ENCODE measurements at places on chromosomes 11 and 22.
A peak's percentile ranks its signal among the peaks of the same experiment; 100 is the strongest.

- DNase-seq, result no peak
These were observed 19.9 kb upstream of the OR8B8 start for GRCh38 chr11:124465368-124465767.

- peak; percentile 74 for DNase-seq
These were observed 20.8 kb upstream of the ZBED5 start for GRCh38 chr11:10878408-10879214.

DNA sequence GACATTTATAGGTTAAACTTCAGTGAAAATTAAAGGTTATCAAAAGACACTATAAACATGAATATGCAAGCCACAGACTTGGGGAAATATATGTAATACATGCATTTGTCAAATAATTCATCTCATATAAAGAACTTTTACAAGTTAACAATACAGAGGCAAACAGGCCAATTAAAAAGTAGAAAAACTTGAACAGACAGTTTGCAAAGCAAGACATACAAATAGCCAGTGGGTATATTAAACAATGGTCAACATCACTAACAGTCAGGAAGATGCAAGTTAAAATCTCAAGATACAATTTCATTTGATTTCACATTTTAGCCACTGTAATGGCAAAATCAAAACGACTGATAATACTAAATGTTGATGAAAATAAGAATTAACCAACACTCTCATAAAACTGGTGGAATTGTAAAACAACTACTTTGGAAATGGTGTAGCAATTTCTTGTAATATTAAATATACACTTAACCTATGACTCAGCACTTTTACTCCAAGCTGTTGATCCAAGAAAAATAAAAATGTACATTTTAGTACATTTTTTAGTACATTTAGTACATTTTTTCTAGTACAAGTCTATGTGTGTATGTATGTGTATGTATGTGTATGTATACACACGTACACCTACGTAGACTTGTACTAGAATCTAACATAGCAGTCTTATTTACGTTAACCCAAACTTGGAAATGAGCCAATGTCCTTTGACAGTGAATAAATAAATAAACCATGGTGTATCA is 62.8 kb downstream of the LRRC74B start:
- no peak for DNase-seq

DNA sequence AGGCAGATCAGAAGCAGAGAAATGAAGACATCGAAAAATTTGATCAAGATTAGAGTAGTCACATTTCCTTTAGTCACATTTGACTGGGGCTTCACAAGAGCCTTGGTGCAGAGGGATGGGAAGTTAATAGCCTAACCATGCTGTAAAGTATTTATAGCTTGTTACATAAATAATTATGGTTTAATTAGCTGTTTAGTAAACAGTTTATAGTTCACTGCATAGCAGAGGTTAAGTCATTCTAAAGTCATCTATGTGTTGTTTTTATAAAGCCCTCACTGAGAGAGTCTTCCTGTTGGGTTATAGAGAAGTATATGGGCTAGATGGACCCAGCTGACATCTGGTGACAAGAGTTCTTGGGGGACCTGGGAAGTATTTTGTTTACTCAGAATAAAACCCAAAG is 47.1 kb downstream of the INSC start:
- DNase-seq, result no peak

DNA sequence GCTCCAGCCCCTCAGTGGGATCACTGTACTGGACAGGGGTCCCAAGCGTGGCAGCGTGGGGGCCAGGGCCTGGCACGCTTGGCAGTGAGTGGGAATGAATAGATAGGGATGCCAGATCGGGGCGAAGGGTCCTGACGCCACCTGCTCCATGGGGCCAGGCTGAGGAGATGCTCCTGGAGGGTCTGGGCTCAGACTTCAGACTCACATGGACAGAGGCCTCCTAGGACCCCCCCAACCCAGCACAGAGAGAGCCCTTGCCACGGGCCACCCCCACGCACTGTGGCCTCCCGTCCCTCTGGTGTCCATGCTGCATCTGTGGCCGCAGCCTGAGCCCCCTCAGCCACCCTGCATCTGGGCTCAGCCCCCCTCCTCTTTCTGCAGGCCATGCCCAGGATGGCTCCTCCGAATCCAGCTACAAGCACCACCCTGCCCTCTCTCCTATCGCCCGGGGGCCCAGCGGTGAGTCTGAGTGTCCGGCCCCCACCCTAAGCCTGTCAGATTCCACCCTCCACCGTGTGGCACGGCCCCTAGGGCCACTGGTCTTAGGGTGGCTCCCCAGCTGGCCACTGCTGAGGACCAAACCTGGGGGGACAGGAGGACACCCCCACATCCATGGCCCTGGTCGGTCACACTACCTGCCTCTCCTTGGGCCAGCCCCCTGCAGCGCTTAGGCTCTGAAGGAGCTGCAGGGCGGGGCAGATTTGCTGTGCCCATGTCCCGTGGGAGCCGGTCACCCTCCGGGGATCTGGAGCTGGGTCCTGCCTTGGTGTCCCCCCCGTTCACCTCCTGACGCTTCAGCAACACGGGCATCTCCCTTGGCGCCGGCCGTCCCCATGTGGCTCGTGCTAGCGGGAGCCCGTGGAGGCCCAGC is 2.7 kb downstream of the MUC5AC start:
- no peak for DNase-seq

- DNase-seq, result no peak
These were observed 820.4 kb upstream of the CCDC90B start for GRCh38 chr11:84106541-84106940.

GRCh38 chr11:120061761-120062560 is 76.0 kb downstream of the TRIM29 start:
- peak; percentile 40 for DNase-seq

DNA sequence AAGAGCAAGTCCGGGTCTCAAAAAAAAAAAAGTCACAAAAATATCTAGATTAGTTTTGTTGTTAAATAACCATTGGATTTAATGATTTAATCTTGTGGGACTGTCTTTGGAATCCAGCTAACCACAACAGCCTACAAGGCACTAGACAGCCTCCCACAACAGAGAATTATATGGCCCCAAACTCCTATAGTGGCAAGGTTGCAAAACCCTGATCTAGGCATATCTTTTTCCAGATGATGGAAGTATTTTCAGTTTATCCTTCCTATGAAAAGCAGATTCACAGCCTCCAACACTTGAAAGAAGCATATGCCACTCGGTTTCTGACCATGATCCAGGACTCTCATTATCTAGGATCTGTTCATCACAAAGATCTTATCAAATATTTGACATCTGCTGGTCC is 5.4 kb upstream of the C11orf87 start:
- peak; percentile 44 for DNase-seq

GRCh38 chr11:28447226-28447625 is 339.0 kb downstream of the METTL15 start:
- DNase-seq, result peak; percentile 36
